ENCODE measurements at places on chromosomes 7 and 10.

GRCh38 chr7:113727486-113727885 is 191.3 kb downstream of the PPP1R3A start:
- no peaks in the 10 kb centered on the region for H3K36me3 ChIP-seq
- no peak overlapping the region for H3K27ac ChIP-seq
- H3K27me3 ChIP-seq = no peaks in the 10 kb centered on the region
- H3K4me1 ChIP-seq = no peaks in the 10 kb centered on the region
- no peak for DNase-seq

DNA sequence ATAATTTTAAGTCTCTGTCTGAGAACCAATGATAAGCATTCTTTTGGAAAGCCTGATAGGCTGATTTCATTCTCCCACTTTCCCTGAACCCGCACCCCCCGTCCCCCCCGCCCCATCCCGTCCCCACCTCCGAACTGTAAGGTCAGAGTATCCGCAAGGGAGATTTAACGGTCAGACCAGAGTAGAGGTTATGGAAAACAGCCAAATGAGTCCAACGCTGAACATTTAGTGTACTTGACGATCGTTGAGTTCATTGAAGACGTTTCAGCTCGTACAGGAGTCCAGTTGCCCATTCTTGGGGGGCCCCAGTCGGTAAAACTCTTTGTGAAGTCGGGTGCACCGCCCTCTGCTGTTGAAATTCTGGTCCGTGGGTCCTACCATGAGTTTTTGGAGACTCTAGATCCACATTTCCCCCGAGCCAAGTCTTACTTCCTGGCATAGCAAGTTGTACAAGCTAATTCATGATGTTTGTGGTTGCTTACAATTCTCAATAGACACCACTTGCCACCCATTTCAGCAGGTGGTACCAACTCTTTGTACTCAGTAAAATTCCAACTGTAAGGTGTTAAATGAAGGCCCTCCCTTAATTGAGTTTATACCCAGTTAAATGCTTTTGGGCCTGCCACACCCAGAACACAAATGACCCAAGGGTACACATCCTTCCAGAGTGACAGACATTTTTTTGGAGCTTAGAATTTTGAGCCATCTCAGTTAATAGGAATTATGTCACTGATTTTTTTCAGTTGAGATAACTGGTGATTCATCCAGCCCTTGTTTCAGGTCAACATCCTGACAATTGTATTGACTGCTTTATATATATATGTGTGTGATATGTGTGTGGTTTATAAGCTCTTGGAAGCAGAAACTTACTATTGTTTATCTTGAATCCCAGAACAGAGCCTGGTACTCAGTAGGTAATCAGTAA is 1.2 kb downstream of the MARCHF5 start:
- H3K4me3 ChIP-seq = peak overlapping the region; percentile 100
- peaks cover 7% of the 10 kb centered on the region for H3K4me1 ChIP-seq
- peak; percentile 52 for DNase-seq
- peak overlapping the region; percentile 92 for H3K27ac ChIP-seq

GRCh38 chr10:127485153-127485857 is 63.8 kb upstream of the NPS start:
- H3K27ac ChIP-seq = no peak overlapping the region
- H3K36me3 ChIP-seq = no peaks in the 10 kb centered on the region
- peaks cover 5% of the 10 kb centered on the region for H3K4me1 ChIP-seq
- H3K27me3 ChIP-seq = no peaks in the 10 kb centered on the region

GRCh38 chr10:86759073-86759672 is 2.8 kb downstream of the BMPR1A start:
- no peaks in the 10 kb centered on the region for H3K36me3 ChIP-seq
- H3K4me3 ChIP-seq = no peak overlapping the region
- H3K27ac ChIP-seq = peak overlapping the region; percentile 64
- no peaks in the 10 kb centered on the region for H3K27me3 ChIP-seq

DNA sequence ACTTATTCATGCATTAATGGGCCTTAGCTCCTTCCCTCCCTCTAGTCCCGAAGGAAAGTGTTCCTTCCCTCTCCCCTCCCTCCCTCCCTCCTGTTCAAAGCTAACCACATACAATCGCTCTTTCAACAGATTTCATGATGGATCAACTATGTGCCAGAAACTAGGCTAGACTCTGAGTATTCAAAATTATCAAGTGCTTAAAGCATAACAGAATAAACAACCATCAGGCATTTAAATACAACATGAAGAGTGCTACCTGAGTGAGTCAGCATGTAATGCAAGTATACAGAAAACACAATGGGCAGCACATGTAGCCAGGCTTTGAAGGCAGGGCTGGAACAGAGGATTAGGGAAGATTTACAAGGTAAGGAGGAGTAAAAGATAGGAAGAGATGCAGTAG is 11.3 kb downstream of the CHCHD3 start:
- no peak overlapping the region for H3K4me3 ChIP-seq
- H3K27me3 ChIP-seq = no peaks in the 10 kb centered on the region
- no peaks in the 10 kb centered on the region for H3K4me1 ChIP-seq
- no peak overlapping the region for H3K27ac ChIP-seq
- DNase-seq = no peak
- H3K36me3 ChIP-seq = no peaks in the 10 kb centered on the region

DNA sequence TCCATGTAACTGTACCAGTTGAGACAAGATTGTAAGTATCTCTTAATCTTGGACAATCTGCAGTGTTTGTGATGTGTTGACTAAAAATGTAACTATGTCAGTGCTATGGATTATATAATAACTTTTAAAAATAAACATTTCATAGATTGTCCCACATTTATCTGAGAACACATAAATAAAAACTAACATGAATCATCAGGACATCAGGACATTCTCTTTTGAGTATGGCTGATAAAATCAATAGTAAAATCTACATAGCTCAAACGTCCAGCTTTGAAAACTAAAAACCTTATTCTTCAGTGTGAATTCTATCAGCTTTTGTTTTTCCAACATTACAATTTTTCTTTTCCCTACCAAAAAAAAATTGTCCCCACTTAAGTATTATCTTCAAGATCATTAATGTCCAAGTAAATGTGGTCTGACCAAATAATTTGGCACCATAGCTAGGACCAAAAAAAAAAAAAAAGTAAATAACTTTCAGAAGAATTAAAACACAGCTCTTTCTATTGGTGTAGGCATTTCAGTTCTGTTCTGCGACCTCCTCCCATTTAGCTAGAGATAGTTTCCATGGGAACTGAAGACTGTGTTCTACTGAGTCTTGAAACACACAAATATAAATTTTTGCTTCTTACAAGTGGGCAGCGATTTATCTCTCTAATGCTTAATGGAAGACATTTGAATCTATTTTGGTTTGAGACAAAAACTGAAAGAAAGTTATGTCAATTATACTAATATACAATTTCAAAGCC is 123.0 kb upstream of the SGCE start:
- no peaks in the 10 kb centered on the region for H3K36me3 ChIP-seq
- H3K27ac ChIP-seq = no peak overlapping the region
- H3K27me3 ChIP-seq = no peaks in the 10 kb centered on the region
- no peaks in the 10 kb centered on the region for H3K4me1 ChIP-seq

DNA sequence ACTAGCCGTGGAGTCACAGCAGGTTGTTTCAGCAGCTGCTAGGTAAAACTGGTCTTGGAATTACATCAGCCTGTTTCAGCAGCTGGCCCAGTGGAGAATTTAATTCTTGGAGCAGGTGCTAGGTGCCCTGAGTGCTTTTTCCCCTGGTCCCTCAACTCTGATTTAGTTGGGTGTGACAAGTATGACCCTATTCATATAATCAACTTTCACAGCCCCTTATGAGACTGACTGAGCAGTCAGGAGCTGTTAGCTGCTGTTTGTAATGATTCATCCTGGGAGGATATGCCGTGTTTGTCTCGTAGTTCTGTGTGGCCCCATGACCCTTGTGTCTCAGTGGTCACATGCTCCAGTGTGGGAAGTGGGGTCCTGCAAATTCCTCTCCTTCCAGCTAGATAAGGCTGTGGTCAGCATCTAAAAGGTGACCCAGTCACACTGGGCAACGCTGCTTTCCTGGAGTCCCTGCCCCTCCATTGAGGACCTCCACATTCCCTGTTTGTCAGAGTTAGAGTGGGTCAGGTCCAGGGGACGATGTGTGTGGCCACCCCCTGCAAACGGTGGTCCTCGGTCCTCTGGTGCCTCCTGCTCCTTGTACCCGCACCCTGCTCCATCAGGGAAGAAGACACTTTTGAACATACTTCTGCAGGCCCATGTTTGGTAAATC is 28.3 kb downstream of the TBATA start:
- H3K4me1 ChIP-seq = 0 out of 2 replicates have a peak, but pooled peaks cover 5% of the 10 kb centered on the region
- no peak overlapping the region for H3K27ac ChIP-seq
- no peaks in the 10 kb centered on the region for H3K36me3 ChIP-seq
- DNase-seq = no peak
- H3K27me3 ChIP-seq = no peaks in the 10 kb centered on the region
- H3K4me3 ChIP-seq = no peak overlapping the region

- H3K27ac ChIP-seq = no peak overlapping the region
- no peaks in the 10 kb centered on the region for H3K4me1 ChIP-seq
- H3K36me3 ChIP-seq = no peaks in the 10 kb centered on the region
- no peak overlapping the region for H3K4me3 ChIP-seq
- DNase-seq = no peak
These were observed 133.5 kb downstream of the GPR158 start for GRCh38 chr10:25308278-25308677.

- H3K36me3 ChIP-seq = no peaks in the 10 kb centered on the region
- no peak for DNase-seq
- H3K27me3 ChIP-seq = no peaks in the 10 kb centered on the region
- H3K4me1 ChIP-seq = no peaks in the 10 kb centered on the region
These were observed 70.1 kb upstream of the COL1A2 start for GRCh38 chr7:94324380-94325121.

GRCh38 chr10:84842593-84842992 is 514.2 kb downstream of the CCSER2 start:
- H3K4me3 ChIP-seq = no peak overlapping the region
- H3K36me3 ChIP-seq = no peaks in the 10 kb centered on the region
- H3K27ac ChIP-seq = no peak overlapping the region
- DNase-seq = no peak

GRCh38 chr10:22723783-22724182 is 9.4 kb upstream of the PIP4K2A start:
- H3K27me3 ChIP-seq = no peaks in the 10 kb centered on the region
- no peak overlapping the region for H3K4me3 ChIP-seq
- H3K4me1 ChIP-seq = no peaks in the 10 kb centered on the region
- no peak overlapping the region for H3K27ac ChIP-seq

DNA sequence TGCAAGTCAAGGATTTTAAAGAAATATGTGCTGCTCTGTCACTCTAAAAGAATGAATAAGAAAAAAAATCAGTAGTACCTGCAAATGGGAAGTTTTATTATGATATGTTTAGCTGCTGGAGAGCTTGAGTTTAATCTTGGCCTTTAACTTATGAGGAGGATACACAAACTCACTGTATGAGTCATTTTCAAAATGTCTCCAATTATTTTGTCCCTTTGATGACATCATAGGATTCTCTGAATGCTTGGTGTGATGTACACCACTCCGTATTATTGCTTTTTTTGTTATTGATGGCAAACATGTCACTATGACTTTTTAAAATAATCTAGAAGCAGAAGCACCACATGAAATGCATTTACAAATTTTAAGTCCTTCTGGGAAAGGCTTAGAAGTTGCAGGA is 125.8 kb downstream of the RALA start:
- H3K27ac ChIP-seq = no peak overlapping the region
- no peaks in the 10 kb centered on the region for H3K27me3 ChIP-seq
- H3K4me1 ChIP-seq = peaks cover 14% of the 10 kb centered on the region

DNA sequence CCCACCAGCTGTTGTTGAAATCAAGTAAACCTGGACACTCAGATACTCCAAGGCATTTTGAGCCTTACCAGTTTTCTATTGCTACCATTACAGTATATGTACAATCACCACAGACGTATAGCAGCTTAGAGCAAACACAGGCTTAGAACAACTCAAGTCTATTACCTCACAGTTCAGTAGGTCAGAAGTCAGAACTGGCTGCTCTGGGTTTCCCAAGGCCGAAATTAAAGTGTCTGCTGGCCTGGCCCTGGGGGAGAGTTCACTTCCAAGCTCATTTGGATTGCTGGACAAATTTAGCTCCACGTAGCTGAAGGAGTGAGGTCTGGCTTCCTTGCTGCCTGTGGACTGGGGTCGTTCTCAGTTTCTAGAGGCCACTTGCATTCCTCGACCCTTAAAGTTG is 260.1 kb upstream of the LRRN3 start:
- H3K27me3 ChIP-seq = no peaks in the 10 kb centered on the region
- H3K36me3 ChIP-seq = no peaks in the 10 kb centered on the region
- H3K4me3 ChIP-seq = no peak overlapping the region
- no peak overlapping the region for H3K27ac ChIP-seq
- DNase-seq = no peak

DNA sequence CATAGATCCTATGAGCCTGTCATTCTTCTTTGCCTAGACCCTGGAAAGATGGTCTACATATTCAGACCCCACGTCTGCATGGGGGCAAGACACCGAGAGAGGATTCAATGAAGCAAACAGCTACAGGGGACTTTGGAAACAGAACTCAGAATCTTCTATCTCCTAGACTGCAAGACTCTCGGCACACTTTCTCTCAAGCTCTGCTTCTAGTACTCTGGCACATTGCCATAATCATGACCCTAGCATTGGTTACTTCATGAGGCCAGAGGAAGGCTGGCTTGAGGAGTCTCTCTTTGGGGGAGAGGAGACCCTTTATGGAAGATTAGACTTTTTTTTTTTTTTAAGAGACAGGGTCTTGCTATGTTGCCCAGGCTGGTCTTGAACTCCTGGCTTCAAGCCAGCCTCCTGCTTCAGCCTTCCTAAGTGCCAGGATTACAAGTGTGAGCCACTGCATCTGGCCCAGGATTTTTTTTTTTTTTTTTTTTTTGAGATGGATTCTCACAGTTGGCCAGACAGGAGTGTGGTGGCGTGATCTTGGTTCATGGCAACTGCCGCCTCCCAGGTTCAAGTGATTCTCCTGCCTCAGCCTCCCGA is 20.7 kb downstream of the CCDC3 start:
- no peak for DNase-seq
- peaks cover 3% of the 10 kb centered on the region for H3K4me1 ChIP-seq
- no peak overlapping the region for H3K4me3 ChIP-seq
- no peak overlapping the region for H3K27ac ChIP-seq

DNA sequence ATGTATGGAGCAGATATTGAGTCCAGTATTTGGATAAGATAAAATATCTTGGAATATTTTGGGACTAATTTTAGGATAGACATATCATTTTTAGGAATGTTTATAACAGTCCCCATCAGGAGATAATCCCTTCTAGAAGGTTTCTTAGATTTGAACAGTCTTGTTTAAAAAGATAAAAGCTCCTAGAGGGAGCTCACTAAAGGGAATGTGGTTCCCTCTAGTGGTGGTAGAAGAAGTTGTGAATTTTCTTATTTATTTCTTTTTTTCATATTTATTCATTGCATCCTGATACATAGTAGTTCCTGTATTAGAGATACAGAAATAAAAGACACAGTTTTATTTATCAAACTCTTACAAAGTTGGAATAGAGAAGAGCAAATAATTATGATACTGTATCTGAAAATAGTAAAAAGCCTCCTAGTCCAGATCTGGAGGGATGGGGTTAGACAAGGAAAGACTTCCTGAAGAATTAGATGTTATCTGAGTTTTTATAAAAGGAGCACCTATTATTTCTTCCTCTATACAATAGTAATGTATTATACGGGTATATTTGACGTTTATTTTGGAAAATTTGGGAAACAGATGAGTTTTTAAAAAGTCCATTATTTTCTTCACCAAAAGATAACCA is 24.5 kb upstream of the KLF14 start:
- H3K27me3 ChIP-seq = no peaks in the 10 kb centered on the region
- H3K4me1 ChIP-seq = no peaks in the 10 kb centered on the region
- DNase-seq = no peak
- no peak overlapping the region for H3K4me3 ChIP-seq
- H3K27ac ChIP-seq = no peak overlapping the region
